ENCODE measurements at places on chromosomes 7 and 10. TPM values are rescaled to one million over a fixed set of nuclear protein-coding genes. Genes with fewer than 3 reads are reported as not detected.

Gene CLDN4
- 395 TPM for polyA plus RNA-seq

Gene FAM13C
- polyA plus RNA-seq: 5.7 TPM

Gene HPSE2
- 6.9 TPM for polyA plus RNA-seq

Gene FBXO24
- polyA plus RNA-seq: 0.88 TPM

Gene SMIM30
- 79.9 TPM for polyA plus RNA-seq

Gene MAGI2
- 2.6 TPM for polyA plus RNA-seq

Gene WNT16
- polyA plus RNA-seq: 0.43 TPM

Gene ECHDC3
- 9.6 TPM for polyA plus RNA-seq

Gene PFKFB3
- 15.3 TPM for polyA plus RNA-seq

Gene RTKN2
- polyA plus RNA-seq: 5.7 TPM

Gene UCMA
- polyA plus RNA-seq: not detected

DNA sequence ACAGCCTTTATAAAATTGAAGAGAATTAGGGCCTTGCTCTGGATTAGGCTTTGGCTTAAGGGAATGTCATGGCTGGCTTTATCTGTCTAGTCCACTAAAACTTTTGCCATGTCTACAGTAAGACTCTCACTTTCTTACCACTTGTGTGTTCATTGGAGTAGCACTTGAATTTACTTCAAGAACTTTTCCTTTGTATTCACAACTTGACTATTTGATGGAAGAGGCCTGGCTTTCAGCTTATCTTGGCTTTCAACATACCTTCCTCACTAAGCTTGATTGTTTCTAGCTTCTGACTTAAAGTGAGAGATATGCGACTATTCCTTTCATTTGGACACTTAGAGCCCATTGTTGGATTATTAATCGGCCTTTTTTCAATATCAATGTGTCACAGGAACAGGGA is 96.1 kb downstream of the TPST1 start:
- no peak for DNase-seq

- DNase-seq: no peak
Observed at GRCh38 chr10:14146025-14146424, 184.7 kb downstream of the FRMD4A start.

DNA sequence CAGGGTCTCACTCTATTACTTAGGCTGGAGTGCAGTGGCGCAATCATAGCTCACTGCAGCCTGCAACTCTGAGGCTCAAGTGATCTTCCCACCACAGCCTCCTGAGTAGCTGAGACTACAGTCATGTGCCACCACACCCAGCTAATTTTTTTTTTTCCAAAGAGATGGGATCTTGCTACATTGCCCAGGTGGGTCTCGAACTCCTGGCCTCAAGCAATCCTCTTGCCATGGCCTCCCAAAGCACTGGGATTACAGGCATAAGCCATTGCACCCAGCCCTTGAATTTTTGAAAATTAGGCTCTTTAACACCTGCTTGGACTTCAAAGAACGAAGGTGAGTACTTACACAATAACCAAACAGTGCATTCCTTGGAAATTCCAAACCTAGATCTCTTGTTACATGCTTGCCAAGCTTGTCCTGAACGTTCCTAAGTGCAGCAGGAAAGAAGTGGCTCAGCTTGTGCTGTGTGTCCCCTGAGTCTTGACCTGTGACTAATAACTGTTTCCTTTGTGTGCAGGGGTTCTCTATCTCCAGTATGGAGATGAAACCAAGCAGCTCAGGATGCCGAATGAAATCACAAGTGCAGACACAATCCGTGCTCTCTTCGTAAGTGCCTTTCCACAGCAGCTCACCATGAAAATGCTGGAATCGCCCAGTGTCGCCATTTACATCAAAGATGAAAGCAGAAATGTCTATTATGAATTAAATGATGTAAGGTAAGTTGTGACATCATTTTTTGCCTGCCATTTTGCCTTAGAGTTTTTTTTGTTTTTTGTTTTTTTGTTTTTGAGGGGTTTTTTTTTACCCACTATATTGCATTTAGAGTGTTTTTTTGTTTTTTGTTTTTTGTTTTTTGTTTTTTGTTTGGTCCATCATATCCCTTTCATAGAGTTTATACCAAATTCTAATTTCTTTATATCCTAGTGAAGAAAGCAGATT is 223.8 kb downstream of the KIAA1217 start:
- no peak for DNase-seq

DNA sequence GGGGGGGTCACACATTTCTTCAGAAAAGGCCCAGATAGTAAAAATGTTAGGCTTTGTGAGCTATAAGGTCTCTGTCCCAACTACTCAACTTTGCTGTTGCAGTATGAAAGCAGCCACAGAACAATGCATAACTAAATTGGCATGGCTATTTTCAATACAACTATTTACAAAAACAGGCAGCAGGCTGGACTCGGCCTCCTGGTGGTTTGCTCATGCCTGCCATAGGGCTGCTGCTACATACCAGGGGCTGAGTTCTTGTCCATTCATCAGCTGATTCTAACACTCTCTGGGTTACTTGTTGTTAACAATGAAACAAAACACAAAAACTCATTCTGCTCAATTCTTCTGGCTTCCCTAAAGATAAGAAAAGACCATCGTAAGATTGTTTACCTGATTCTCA is 109.4 kb upstream of the ADAM12 start:
- no peak for DNase-seq

DNA sequence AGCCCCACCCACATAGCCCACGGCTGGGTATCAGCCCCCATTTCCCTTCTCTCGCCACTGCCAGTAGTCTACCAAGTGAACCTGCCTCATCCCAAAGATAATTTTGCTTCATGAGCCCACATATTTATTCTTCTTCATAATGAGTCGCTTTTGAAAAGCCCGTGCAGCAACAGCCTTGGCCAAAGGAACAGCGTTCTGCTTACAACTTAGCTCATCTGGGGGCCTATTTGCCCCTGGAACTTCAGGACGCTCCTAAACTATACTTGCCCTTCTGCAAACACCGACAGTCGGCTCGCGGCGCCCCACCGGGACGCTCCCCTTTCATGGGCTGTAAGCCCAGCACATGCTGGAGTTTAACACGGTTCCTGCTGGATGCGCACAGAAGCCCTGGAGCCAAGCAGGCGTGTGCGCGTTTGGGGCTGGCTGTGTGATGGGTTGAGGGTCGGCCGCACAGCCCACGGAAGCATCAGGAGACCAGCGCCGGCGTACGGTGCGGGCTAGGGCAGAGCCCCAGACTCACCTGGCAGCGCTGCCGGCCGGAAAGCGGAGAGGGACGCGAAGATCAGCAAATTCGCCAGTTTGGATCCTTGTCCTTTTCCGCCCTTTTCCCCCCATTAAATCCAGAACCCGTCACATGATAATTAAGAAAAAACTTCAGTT is 370 bp downstream of the TMEM60 start:
- no peak for DNase-seq

- no peak for DNase-seq
Observed at GRCh38 chr10:116972131-116972530, 32.9 kb downstream of the SHTN1 start.

- no peak for DNase-seq
Observed at GRCh38 chr7:104836976-104837375, 177.0 kb upstream of the KMT2E start.

- DNase-seq: no peak
Observed at GRCh38 chr10:20593649-20594048, 303.5 kb downstream of the NEBL start.

DNA sequence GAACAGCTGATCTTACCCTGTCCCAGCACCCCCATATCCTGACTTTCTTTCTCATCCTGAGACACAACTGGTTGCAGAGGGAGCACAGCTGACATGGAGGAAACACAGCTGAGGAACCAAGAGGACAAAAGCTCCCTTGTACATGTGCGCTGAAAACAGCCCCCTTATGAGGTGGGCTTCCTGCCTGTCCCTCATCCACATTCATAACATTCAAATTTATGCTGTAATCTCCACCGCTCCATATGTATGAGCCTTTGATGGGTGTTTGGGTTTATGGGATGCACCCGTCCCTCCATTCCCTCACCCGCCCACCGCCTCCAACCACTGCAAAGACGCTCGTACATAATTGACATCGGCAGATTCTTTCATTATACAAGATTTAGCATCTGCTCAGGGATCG is 49.6 kb upstream of the BTRC start:
- no peak for DNase-seq

GRCh38 chr10:75611172-75611992 is 180.0 kb downstream of the LRMDA start:
- DNase-seq: peak; percentile 76

- peak; percentile 31 for DNase-seq
Observed at GRCh38 chr10:93438613-93439253, 43.4 kb downstream of the MYOF start.

- DNase-seq: no peak
Observed at GRCh38 chr7:138581065-138581464, 120.1 kb downstream of the SVOPL start.

DNA sequence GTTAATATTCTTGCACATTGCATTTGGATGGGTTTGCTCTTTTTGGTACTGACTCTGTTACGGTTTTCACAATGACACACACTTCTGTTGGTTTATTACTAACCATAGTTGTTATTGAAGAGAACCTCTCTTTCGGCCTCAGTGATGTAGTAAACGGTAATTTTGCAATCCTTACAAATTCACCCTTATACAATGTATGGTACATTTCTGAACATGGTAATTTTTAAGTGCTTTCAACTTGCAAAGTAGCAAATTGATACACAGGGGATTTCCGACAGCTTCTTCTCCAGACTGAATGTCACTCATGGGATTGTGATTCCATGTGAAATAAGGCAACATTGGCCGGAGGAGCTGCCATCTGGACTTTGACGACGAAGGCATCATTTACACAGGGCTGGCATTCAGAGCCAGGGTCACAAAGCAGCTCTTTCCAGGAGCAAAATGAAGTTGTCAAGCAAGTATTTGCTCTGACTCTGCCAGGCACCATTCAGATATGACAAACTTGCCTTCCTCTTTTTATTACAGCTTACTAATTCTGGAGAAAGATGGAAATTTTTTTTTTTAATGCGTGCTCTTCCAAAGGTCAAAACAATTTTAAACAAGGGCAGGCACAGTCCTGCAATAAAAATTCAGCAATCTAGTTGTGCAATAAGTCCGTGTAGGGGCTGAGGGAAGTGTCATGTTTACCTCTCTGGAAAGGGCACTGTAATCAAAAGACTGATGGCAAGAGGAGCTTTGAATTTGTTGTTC is 711.5 kb upstream of the C7orf33 start:
- DNase-seq: peak; percentile 28

DNA sequence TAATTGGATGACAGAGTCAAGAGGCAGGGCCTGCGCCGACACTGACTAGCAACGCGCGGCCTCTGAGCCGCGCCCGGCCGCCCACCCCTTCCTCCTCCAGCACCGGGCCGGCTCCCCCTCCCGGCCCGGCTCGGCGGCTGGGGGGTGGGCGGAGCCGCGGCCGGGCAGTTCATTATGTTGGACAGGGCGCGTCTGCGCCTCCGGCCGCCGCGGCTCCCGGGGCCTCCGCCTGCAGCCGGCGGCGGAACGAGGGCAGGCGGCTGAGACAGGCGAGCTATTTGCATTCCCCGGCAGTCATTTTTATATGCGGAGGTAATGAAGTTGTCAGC is 106.7 kb downstream of the SNX10 start:
- peak; percentile 70 for DNase-seq

DNA sequence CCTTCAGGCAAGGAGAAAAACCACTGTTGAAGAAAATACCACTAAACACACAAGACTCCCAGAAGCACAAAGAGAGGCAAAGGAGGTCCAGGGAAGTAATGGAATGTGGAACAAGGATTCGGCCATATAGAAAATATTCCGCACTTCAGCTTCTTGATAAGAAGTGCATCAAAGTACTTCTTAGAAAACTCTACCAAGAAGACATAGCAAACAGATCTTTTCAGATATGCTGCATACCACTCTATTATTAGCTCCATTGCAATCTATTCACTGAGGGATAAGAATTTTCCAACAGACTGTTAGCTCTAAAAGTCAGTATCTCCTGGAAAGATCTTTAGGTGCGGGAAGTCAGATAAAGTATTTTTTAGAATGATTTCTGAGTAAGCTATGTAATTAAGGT is 231.8 kb downstream of the WDR11 start:
- DNase-seq: no peak

GRCh38 chr7:47833211-47833610 is 115.1 kb downstream of the PKD1L1 start:
- no peak for DNase-seq

GRCh38 chr7:32515890-32516550 is 20.7 kb downstream of the AVL9 start:
- peak; percentile 87 for DNase-seq

- DNase-seq: no peak
Observed at GRCh38 chr10:5563991-5564536, 39.3 kb downstream of the CALML3 start.

DNA sequence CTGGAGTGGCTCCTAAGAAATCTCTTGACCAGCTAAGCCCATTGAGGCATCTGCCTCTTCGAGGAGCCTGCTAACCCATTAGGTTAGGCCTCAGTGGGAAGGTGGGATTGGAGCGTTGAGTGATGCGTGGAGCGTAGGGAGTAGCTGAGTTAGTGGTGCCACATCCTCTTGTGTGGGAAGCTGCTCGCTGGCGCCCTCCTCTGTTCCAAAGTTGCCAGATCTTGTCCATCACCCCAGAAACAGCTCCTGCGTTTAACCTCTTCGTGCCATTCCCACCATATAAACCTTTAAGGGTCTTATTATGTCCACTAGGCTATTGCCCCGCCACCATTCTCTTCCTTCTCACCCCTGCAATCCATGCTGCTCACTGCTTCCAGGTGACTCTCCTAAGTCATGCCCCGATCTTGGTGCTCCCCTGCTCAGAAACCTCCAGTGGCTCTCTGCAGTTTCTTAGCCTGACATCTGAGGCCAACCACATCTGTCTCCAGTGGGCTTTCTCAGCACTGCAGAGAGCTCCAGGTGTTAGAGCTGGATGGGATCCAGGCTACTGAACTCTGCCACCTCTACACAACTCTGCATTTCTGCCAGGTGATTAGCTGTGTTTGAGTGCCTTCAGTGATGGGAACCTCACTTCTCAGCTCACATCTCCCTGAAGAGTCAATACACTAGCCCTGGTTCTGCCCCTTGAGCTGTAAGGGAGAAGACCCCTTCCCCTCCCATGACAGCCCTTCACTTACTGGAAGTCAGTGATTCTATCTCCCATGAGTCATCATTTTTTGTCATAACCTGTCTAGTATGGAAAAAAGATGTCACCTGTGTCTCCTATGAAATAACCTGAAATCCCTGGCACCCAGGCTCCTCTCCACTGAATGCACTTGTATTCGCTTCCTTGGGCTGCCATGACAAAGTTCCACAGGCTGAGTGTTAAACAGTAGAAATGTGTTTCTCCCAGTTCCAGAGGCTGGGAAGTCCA is 65.0 kb upstream of the FGFR2 start:
- no peak for DNase-seq

- DNase-seq: peak; percentile 69
Observed at GRCh38 chr10:15313843-15314242, 57.2 kb downstream of the FAM171A1 start.

DNA sequence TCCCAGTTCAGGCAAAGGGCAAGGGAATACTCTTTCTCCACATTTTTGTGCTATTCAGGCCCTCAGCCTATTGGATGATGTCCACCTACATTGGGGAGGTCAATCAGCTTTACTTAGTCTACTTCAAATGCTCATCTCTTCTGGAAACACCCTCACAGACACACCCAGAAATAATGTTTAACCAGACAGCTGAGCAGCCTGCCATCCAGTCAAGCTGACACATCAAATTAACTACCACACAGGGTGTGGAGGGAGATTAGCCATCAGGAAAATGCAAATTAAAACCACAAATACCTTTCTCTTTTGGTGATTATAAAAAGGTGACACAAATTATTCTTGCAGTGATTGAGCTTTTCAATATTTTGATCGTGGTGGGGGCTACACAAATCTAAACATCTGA is 74.7 kb upstream of the FZD8 start:
- no peak for DNase-seq
